ENCODE measurements at places on chromosomes 5 and 9.

- DNase-seq, result no peak
Measured at GRCh38 chr5:57871496-57871895, 388.9 kb upstream of the ACTBL2 start.

- DNase-seq, result no peak
Measured at GRCh38 chr9:17130291-17130690, 4.5 kb upstream of the CNTLN start.

DNA sequence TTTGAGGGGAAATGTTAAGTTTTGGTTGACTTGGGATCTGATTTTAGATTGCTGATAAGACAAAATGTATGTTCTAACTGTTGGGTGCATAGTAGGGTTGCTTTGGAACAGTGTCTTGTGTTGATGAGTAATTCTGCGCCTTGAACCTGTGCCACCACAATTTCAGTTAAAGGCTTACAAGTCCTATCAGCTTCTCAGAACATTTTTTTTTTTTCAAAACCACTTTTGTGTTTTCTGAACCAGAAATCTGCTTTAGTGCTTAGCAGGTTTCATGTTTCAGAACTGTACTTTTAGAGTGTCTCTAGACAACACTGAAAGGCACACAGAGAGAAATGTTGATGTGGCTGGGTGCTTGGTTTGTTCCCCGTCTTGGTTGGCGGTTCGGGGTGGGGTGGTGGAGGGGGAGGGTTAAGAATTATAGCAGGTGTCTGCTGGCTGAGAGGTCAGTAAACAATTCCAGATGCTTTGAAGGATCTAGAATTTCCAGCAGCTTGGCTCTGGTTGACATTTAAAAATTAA, 84.6 kb downstream of the ANKRD55 start:
- DNase-seq, result no peak

- no peak for DNase-seq
Measured at GRCh38 chr9:89690334-89690912, 85.6 kb downstream of the GADD45G start.

DNA sequence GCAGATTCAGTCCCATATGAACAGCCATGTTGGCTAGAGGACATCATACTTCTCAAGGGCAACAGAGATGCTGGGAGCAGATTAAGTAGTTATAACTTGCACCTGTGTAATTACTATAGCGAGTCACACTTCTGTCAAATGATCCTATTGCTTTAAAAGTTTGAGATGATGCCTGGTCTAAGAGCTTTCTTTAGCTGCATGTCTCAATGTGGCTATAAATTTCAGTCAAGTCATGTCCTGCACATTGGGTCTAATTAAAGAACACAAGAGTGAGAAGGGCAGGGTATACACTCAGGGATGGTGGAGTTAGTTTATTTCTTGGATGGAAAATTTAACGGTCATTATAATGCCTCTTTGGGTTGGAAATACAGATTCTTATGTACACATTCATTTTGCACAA, 557.3 kb downstream of the RAB3C start:
- DNase-seq, result no peak

GRCh38 chr5:127183332-127183731, 107.3 kb upstream of the MEGF10 start:
- DNase-seq, result no peak

GRCh38 chr9:136769710-136770191, 5.4 kb upstream of the LCN15 start:
- no peak for DNase-seq

DNA sequence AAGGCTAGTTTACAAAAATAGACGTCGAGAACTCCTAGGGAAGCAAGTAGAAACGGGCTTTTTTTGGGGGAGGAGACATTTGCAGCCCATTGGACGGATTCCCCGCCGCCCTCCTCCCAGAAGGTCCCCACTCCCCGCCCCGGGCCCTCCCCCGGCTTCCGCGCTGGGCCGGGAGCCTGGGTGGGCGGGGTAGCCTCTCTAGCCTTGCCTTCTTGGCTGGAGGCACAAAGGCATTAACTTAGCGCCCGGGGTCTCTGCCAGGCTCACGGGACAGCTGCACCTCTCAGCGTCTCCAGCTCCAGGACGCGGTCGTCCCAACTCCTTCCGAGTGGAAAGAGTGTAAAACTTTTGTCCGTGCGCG, at the start of gene DMRTA1:
Gene DMRTA1, plus strand, starts transcription at position 236 of the 361 bp plus-strand sequence. CDS start 242 bp downstream, outside the sequence.
- DNase-seq, result peak; percentile 89

DNA sequence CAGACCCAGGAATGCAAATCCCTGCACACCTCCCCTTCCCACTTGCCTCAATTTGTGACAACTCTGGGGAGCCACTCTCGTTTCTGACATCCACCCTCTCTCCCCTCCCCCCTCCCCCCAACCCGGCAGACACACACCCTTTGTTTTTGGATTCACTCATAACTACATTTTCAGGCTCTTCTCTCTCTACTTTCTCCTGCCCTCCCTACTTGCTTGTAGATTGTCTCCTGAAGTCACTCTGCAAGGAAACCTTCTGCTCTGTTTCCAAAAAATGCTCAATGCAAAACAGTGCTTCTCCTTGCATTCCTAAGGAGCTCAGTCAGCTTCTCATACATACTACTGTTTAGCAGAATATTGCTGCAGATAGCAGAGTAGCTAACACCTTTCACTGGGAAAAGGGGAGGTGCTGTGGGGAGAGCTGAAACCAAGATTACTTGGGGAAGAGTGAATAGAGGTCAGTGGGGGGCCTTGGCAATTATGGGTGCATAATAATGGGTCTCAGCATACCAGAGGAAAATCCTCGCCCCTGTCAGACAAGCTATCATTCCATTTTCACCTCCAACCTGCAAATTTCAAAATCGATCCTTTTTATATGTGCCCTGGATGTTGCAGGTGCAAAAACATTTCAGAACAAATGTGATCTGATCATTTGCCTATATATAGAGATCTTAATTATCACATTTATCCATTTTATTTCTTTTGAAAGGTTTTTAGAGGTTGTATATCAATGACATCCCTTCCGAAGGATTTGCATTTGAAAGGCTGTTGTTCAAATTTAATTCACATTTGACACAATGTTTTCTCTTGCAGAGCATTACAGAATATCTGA, 1860.7 kb upstream of the WWC1 start:
- no peak for DNase-seq

GRCh38 chr5:118776755-118777154, 211.6 kb downstream of the DTWD2 start:
- no peak for DNase-seq

GRCh38 chr9:119924736-119925135, 555.5 kb upstream of the BRINP1 start:
- no peak for DNase-seq

GRCh38 chr5:72231991-72232703, 87.9 kb downstream of the MRPS27 start:
- DNase-seq, result no peak

DNA sequence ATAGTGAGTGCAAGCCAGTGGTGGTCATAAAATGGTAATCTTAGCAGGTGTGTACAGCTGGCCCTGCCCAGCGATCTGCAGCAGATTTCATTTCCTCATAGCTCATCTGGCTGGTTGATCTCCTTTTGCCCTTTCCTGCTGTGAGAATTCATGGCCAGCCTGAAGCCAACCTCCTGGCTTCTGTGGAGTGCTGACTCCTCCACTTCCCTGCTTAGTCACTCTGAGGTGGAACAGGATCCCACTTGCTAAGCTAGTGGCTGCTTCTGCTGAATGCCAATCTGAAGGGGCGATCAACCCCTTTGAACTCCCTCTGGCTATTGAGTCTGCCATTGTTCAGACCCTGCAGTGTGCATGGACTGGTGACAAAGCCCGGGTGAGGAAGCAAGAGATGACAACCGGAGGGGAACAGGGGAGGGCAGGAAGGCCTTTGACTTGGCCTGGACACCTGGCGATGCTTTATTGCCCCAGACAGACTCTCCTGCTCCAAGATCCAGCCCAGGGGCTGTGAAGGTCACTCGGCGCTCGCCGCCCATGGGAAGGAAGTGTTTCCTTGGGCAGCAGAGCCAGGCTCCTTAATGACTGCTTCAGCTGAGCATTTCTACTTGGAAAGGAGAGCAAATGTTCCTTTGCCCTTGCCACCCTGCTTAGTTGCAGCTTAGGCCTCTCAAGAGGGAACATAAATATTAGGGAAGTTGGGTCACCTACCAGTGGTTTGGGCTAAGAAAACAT, 341.1 kb downstream of the ZSWIM6 start:
- DNase-seq, result no peak

- no peak for DNase-seq
Measured at GRCh38 chr5:72394688-72395087, 74.5 kb downstream of the PTCD2 start.

DNA sequence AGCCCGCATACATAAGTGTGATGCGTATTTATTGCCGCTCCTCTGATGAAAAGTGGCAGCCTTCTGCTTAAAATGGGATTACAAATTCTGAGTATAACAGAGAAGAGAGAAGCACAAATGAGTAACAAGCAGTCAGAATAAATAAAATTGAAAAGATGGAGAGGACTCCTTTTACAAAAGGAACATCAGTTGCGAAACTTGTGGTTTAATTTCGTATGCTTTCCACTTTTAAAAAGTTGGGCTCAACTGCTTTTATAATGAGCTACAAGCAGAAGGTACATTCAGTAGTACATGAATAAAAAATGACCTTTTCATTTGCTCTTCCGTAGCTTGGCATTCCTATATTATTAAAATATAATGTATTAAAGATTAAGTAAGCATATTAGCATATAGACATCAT, 320.0 kb downstream of the FBXL17 start:
- DNase-seq, result no peak

DNA sequence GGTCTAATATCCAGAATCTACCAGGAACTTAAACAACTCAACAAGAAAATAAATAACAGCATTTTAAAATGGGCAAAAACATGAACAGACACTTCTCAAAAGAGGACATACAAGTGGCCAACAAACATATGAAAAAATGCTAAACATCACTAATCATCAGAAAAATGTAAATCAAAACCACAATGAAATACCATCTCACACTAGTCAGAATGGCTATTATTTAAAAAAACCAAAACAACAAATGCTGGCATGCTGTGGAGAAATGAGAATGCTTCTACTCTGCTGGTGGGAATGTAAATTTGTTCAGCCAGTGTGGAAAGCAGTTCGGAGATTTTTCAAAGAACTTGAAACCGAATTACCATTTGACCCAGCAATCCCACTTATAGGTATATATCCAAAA, 63.1 kb downstream of the ADAMTS6 start:
- no peak for DNase-seq

DNA sequence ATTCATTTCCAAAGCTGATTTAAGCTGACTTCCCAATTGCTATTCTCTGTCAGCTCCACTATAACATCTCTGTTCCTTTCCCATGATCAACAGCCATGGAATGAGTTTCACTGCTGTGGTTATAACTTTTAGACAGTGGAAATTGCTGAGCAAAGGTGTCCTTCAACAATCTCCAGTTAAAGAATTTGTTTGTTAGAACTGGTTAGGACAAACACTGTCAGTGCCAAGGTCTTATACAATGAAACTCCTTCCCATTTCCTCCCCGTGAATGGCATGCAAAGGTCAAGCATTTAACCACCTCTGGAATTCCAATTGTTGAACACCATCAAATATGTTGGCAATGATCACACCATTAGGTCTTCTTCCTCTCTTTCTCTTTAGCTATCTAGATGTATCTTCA, 45.7 kb upstream of the GHR start:
- DNase-seq, result no peak

- no peak for DNase-seq
Measured at GRCh38 chr5:169218861-169219260, 82.1 kb downstream of the SLIT3 start.

DNA sequence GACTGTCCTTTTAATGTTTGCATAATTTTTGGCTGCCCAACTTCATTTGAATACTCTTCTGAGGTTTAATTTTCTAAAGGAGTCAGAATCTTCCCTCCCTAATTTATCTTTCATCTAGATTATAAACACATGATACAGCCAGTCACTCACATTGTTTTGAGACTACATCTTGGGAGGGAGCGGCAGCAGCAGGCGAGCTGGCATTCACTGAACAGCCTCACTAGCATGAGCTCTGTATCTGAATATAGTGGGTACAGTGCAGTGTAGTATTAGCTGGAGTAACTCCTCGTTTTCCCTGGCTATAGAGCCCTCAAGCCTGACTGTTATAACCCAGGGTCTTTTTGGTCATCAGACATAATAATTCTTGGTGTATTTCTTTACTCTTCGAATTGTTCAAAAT, 969.2 kb upstream of the COX7C start:
- peak; percentile 9 for DNase-seq

- no peak for DNase-seq
Measured at GRCh38 chr9:71632776-71633175, 135.5 kb downstream of the CEMIP2 start.

DNA sequence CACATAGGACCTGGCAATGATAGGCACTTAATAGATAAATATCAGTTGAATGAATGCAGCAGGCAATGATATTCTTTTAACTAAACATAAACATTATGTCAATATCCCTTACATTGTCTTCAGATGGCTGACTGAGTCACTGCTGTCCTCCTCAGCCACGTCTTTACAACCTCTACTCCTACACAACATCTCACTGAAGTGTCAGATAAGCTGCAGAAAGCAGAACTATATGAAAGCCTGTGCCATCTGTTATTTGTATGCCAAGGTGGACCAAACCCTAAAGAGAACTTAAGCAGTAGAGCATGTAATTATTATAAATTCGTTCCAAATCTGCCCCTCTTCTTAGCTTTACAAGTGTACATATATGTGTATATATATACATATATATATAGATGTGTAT, 271.2 kb downstream of the RASEF start:
- DNase-seq, result no peak

GRCh38 chr5:158990979-158991775, 108.5 kb downstream of the EBF1 start:
- no peak for DNase-seq

DNA sequence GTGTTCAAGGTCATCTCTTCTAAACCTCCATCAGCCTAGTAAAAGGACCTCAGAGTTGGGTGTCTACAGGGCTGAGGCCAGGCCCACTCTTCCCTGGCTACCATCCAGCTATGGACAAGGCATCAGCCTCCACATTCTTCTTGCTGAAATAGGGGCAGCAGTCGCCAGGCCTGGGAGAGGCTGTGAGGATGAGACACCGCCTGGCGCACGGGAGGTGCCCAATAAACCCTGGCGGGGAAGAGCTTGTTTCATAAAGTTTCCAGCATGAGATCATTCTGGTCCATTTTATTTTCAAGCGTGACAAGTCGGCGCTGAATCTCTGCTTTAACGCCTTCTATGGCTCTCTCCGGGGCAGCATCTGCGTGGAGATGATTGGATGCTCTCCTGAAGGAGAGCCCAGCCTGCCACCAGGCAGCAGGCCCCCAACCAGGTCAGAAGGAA, 153.4 kb downstream of the OLFM1 start:
- peak; percentile 17 for DNase-seq

DNA sequence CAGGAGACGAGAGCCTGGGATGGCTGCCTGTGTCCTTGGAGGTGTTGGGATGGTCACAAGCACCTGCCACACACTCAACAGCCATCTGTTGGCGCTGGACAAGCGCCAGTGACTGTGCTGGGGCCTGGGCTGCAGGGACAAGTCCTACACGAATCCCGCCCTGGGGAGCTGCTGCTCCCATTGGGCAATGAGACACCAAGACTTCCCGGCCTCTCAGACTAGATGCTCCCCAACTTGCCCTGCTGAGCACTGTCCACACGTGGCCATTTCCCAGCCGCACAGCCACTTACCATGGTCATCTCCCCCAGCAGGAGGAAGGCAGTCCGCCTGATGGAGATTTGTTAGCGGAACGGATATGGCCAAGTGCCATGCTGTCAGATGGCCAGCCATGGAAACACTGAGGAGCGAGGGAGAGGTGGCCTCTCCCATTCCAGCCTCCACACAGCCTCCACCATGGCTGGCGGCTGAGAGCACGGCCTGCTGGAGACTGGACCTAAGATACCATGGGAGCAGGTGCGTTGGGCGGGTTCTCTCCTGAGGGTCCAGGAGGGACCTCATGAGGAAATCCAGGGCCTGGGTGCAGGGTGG, 43.9 kb downstream of the PRRT1B start:
- DNase-seq, result no peak

GRCh38 chr9:129933185-129934040, 98.2 kb downstream of the USP20 start:
- DNase-seq, result no peak

All from Right ventricle myocardium superior (tissue), 1 donor.